ENCODE measurements at places on chromosomes 2 and 18. TPM values are rescaled to one million over a fixed set of nuclear protein-coding genes. Genes with fewer than 3 reads are reported as not detected.

Gene NEU2
- total RNA-seq, result not detected

Gene RAB6C
- 0.11 TPM for total RNA-seq

Gene SEMA4C
- 30.6 TPM for total RNA-seq

Gene MAPRE3
- 1.9 TPM for total RNA-seq

- no peak for DNase-seq
- H3K4me3 ChIP-seq, result no peak overlapping the region
- H3K27me3 ChIP-seq, result peaks cover 13% of the 10 kb centered on the region
Measured at GRCh38 chr2:29108225-29108624, 7.0 kb upstream of the CLIP4 start.

GRCh38 chr18:54528942-54529376 lies 62.1 kb upstream of the DYNAP start:
- H3K27ac ChIP-seq, result no peak overlapping the region
- no peaks in the 10 kb centered on the region for H3K36me3 ChIP-seq
- peaks cover 2% of the 10 kb centered on the region for H3K27me3 ChIP-seq
- H3K4me1 ChIP-seq, result peaks cover 1% of the 10 kb centered on the region
- H3K4me3 ChIP-seq, result no peak overlapping the region

DNA sequence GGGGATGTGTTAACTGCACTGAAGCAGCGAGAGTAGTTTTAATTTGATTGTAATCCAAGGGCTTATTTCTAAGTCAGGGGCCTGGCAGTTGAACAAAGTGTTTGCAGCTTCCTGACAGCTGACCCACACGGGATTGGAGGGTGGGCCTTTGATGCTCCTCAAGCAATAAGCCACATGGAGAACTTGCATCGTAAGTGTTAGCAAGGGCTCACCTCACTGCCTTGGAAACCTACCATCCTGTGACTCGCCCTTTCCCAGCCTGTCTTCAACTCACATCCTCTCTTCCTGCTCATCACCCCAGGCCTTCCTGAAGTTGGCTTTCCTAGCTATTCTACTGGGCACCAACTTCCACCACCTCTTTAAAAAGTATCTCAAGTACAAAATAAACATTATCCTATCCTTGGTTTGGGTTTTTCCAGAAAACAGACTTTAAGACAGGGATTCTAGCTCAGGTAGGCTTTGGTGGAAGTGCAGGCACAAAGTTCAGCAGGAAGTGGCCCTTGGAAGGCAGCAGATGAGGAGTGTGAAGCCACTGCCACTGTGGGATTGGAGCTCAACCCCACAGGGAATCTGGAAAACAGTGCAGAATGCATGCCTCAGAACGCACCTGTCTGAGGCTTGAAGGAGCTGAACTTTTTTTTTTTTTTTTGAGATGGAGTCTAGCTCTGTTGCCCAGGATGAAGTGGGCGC lies 31.6 kb downstream of the B3GNT2 start:
- no peaks in the 10 kb centered on the region for H3K27me3 ChIP-seq
- no peak for DNase-seq
- H3K27ac ChIP-seq, result peak overlapping the region; percentile 4

GRCh38 chr2:22904126-22904684 lies 480.8 kb upstream of the KLHL29 start:
- DNase-seq, result no peak
- H3K36me3 ChIP-seq, result no peaks in the 10 kb centered on the region
- H3K4me3 ChIP-seq, result no peak overlapping the region
- H3K27me3 ChIP-seq, result no peaks in the 10 kb centered on the region
- H3K4me1 ChIP-seq, result no peaks in the 10 kb centered on the region
- H3K27ac ChIP-seq, result no peak overlapping the region

DNA sequence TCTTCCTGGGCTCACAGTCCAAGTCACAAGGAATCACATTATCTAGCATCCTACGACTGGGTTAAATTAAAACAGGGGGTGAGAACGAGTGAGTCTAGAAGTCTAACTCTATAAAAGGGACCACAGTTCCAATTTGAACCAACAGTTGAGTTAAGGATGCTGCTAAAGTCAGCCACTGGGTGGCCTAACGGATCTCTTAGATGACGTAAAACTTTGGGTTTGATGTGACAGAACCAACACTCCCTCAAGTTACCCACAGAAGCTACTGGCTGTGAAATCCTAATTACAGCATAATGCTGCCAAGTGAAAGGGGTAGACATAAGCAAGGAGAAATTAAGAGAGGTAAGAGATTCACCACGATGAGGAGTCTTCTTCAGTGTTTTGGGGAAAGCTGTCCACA lies 32.7 kb upstream of the RUFY4 start:
- no peaks in the 10 kb centered on the region for H3K27me3 ChIP-seq
- no peak overlapping the region for H3K27ac ChIP-seq

DNA sequence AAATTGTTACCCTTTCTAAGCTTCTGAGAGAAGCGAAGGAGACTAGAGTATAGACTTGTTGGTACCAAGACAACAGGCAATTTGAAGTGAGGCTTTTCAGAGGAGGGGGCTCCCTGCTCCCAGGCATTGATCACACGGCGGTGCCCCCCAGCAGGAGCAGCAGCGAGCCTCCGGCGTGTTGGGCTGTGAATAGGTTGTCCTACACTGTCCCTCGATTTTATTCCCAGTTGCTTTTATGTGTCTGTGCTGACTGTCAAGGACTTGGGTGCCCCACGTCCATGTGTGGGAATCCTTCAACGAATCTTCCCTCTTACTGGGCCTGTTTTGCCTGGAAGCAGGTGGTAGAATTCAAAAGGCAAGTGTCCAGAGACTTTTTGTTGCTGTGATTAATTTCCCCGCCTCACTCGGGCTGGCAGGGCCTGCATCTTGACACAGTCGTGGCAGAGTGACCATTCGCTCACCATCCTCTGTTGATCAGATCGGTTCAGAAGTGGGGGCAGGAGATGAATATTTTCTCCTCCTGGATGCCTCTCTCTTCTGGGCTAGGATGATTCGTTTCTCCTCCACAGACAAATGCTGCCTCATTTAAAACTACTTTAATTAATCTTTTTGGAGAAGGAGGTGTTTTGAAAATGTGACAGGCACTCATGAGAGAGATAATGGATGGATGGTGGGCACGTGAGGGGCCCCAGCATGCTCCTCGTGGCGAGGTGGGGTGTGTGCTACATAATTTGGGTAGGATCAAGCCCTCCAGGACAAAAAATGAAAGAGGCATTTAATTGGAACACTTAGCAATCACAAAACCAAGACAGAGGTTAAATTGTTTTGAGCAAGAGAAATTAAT lies 77.6 kb downstream of the SMIM21 start:
- DNase-seq, result no peak
- no peaks in the 10 kb centered on the region for H3K27me3 ChIP-seq
- H3K36me3 ChIP-seq, result no peaks in the 10 kb centered on the region
- H3K4me1 ChIP-seq, result no peaks in the 10 kb centered on the region
- no peak overlapping the region for H3K27ac ChIP-seq

DNA sequence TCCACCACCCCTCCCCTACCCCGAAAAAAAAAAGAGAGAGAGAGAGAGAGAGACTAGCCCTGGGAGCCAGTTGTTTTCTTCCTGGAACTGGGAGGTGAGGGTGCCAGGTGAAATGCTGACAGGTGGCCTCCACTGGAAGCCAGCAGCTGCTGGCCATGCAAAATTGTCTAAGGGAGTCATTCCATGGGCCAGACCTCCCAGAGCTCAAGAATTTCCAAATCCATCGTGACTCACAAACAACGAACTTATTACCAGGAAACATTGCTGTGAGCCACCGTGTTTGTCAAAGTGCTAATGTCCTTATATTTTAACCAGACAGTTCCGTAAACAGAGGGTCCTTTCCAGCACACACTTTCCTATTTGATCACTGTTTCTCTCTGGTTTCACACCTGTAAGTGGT lies 68.5 kb upstream of the PID1 start:
- no peak overlapping the region for H3K27ac ChIP-seq
- no peaks in the 10 kb centered on the region for H3K36me3 ChIP-seq
- no peaks in the 10 kb centered on the region for H3K4me1 ChIP-seq
- no peak for DNase-seq

DNA sequence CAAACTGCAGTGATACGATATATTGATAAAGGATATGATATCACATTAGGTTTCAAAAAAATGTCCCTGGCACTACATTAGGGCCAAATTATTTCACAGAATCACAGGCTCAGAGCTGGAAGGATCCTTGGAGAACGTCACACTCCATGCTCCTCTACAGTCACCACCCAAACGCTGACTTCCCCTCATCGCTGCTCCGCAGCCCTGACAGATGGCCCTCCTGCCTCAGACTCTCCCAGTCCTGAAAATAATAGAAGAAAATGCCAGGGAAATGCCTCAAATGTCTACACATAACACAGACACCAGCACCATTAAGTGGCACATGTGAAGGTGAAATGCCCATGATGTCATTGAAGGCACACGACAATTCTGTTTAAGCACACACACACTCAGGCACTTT lies 72.0 kb downstream of the ZNF521 start:
- no peak for DNase-seq
- no peak overlapping the region for H3K4me3 ChIP-seq
- no peak overlapping the region for H3K27ac ChIP-seq
- no peaks in the 10 kb centered on the region for H3K36me3 ChIP-seq

DNA sequence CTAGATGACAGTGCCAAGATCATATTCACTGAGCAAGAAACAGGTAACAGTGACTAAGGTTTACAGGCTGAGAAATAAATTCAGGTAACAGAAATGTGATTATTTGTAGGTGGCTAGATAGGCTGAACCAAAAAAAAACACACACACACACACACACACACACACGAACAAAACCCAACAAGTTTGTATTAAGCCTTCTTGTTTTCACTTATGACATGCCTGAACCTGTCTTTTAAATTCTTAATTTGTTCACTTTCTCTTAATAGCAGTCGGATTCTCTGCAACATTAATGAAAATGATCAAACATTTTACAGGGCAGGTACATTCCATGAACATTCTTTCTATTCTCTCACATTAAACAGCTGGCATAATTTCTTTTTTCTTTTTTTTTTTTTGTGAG lies 18.8 kb upstream of the KIDINS220 start:
- no peaks in the 10 kb centered on the region for H3K4me1 ChIP-seq
- peaks cover 7% of the 10 kb centered on the region for H3K27me3 ChIP-seq
- no peak for DNase-seq
- H3K4me3 ChIP-seq, result no peak overlapping the region
- no peaks in the 10 kb centered on the region for H3K36me3 ChIP-seq
- no peak overlapping the region for H3K27ac ChIP-seq

DNA sequence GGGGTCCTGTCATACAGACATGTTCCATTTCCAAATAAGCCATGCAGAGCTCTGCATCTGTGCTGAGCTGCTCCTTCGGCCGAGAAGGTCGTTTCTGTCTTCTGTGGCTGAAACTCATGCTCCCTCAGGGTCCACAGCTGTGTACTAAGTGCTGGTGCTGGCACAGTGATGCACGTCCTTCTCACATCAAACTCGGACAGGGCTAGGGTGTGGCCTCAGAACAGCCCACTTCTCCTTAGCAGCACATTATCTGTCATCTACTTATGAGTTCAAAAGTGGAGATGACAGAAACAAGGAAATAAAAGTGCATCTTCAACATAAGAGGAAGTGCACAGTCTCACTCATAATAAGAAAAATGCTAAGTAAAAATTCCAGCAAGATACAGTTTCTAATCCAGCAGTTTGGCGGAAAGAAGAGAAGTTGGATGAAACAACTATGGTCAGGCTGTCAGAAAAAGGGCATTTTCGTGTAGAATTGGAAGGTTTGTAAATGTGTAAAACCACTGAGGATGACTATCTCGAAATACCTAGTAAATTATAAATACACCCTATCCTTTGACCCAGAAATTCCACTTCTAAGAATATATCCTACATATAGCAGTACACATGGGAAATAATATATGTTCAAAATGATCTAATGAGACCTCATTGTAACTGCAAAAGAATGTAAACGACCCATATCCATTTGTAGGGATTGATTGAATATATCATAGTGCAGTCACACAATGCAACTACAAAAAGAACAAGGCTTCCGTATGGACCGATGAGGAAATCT lies 53.7 kb upstream of the APCDD1 start:
- no peak overlapping the region for H3K4me3 ChIP-seq
- H3K27ac ChIP-seq, result no peak overlapping the region
- peaks cover 22% of the 10 kb centered on the region for H3K27me3 ChIP-seq
- no peak for DNase-seq
- no peaks in the 10 kb centered on the region for H3K36me3 ChIP-seq

DNA sequence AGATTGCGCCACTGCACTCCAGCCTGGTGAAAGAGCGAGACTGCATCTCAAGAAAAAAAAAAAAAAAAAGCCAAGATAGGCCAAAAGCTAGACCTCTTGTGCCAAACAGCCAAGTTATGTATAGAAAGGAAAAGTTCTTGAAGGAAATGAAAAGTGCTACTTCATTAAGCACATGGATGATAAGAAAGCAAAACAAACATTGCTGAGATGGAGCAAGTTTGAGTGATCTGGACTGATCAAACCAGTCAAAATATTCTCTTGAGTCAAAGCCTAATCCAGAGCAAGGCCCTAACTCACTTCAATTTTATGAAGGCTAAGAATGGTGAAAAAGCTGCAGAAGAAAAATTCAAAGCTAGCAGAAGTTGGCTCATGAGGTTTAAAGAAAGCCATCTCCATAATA lies 28.1 kb upstream of the TANC1 start:
- no peak for DNase-seq
- no peak overlapping the region for H3K27ac ChIP-seq
- no peaks in the 10 kb centered on the region for H3K4me1 ChIP-seq
- H3K4me3 ChIP-seq, result no peak overlapping the region
- H3K27me3 ChIP-seq, result no peaks in the 10 kb centered on the region

Gene CYP27C1
- total RNA-seq, result not detected

DNA sequence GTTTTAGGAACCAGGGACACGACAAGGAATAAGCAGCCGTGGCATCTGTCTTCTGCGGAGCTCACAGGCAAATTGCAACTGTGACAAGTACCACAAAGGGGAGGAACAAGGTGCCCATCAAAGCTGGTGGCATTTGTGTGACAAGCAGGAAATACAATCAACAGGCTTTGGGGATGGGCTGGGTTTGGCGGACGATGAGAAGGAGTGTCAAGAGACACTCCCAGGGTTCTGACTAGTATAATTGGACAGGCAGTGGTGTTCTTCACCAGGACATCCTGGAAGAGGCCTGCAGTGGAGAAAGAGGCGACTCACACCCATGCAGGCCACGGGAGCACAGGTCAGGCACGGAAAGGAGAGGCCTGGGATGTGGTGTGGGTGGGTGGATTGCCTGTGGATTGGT lies 14.2 kb upstream of the SPATA3 start:
- DNase-seq, result no peak
- H3K4me1 ChIP-seq, result peaks cover 69% of the 10 kb centered on the region
- H3K27ac ChIP-seq, result peak overlapping the region; percentile 79
- no peaks in the 10 kb centered on the region for H3K27me3 ChIP-seq

Gene CNRIP1
- not detected for total RNA-seq

- peaks cover 11% of the 10 kb centered on the region for H3K27me3 ChIP-seq
- DNase-seq, result no peak
- H3K36me3 ChIP-seq, result no peaks in the 10 kb centered on the region
Measured at GRCh38 chr2:143808166-143808565, 678.9 kb downstream of the ARHGAP15 start.

GRCh38 chr2:85089585-85089984 lies 43.6 kb upstream of the TCF7L1 start:
- peaks cover 10% of the 10 kb centered on the region for H3K27me3 ChIP-seq
- no peak overlapping the region for H3K4me3 ChIP-seq
- H3K4me1 ChIP-seq, result no peaks in the 10 kb centered on the region
- H3K27ac ChIP-seq, result no peak overlapping the region

- no peak overlapping the region for H3K27ac ChIP-seq
- H3K4me1 ChIP-seq, result no peaks in the 10 kb centered on the region
- no peaks in the 10 kb centered on the region for H3K36me3 ChIP-seq
- peaks cover 19% of the 10 kb centered on the region for H3K27me3 ChIP-seq
- no peak overlapping the region for H3K4me3 ChIP-seq
- no peak for DNase-seq
Measured at GRCh38 chr2:119650206-119650605, 28.8 kb upstream of the TMEM177 start.

Gene KLHL41
- not detected for total RNA-seq
